ENCODE measurements at places on chromosomes 2 and 18.

DNA sequence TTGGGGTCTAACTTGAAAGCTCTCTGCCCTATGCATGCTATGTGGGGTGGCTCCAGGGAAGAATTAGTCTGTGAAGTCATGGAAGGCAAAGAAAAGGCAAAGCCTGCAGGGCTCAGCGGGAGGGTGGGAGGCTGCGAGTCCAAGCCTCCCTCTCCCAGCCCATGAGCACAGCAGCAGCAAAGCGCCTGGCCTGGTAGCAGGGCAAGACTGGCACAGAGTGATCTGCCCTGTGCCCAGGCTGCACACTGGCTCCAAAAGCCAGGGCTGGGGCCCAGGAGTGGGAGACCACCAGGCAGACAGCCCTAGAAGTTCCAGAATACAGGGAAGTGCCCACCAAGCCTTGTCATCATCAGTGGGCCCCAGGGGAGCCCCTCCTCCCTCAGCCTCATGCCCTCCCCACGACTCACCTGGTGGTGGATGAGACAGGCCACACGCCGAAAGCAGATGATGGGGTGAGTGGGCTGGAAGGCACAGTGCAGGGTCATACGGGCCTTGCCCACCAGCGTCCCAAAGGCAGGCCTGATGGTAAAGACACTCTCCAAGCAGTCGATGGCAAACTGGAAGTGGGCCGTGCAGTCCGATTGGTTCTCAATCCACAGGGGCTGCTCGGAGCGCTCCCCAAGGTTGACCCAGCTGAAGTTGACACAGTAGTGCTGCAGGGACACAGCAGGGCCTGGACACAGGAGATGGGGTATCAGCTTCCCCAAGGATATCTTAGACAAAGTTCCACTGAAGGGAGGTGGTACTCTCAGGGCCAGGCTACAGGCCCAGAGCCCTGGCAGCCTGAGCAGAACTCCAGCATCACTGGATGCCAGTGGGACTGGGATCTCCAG lies 12.1 kb downstream of the CFAP65 start:
- no peak for DNase-seq

DNA sequence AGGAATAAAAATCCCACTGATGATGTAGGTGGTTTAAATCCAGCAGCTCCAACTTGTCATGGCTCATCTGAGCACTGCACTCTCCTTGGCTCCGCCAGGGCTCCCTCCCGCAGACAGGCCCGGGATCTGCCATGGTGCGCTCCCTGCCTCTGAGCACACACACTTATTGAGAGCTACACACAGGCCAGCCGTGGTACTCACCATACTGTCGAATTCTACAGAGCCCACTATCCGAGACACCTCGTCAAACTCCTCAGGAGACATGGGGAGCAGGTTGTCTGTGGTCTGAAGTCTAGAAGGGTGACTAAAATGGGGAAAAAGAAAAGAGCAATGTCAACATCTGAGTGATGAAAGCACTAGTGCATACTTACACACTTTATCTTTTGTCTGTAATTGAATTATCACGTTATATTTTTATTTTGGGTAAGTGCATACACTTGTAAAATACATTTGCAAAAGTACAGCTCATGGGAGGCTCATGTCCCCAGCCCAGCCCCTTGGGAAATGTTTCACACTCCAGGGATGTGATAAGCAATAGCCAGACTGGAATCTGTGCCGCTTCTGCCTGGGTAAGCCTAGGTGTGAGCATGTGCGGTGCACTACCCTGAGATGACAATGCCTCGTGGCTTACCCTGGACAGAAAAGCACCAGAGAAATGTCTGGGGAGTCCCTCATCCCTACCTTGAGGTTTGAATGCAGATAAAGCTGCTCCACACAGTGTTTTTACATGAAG lies 39.2 kb downstream of the STAT1 start:
- no peak for DNase-seq

DNA sequence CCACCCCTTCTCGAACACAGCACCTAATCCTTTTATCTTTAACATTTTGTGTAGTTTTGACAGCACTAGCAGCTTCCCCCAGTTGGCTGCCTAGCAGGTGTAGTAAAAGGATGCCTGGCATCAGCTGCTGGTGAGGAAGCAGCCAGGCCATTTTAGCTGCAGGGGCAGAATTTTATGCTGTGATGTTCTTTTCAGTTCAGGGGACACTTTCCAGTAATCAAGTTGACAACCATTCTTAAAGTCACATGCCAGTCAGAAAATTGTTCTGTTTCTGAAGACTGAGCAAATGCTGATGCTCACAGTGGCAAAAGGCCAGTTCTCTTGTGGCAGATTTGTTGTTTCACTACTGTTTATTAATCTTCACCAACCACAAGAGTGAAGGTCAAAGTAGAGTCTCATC lies 570.8 kb downstream of the CCDC85A start:
- no peak for DNase-seq

GRCh38 chr2:191415101-191415500 lies 169.9 kb downstream of the MYO1B start:
- no peak for DNase-seq

DNA sequence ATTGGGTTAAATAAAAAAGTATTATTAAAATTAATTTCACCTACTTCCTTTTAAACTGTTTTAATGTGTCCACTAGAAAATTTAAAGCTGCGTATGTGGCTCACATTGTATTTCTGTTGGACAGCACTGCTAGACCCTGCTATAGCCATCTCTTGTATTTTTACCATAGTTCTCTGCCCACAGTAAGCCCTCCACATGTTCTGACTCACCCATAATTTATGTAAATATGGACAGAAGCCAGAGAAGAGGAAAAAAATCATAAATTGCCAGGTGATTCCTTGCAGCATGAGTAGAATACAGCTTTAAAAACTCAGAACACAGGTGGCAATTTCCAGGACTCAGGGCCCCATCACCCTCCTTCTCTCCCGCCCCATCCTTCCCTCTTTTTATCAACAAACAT lies 142.4 kb upstream of the MEX3C start:
- no peak for DNase-seq

- no peak for DNase-seq
Measured at GRCh38 chr18:13465124-13465446, 246.5 kb downstream of the LDLRAD4 start.

DNA sequence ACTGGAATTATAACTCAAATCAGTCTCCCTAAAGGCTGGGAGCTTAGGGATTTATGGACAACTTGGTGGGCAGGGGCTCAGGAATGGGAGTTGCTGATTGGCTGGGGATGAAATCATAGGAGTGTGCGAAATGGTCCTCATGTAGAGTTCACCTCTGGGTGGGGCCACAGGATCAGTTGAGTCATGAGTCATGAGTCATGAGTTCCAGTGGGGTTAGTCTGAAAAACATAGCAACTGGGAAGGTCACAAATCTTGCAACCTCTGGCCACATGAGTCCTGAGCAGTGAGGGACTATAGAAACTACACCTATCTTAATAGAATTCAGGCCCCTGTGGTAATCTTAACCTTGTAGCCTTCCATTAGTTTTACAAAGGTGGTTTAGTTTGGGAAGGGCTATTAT lies 383.3 kb downstream of the RBM43 start:
- no peak for DNase-seq

DNA sequence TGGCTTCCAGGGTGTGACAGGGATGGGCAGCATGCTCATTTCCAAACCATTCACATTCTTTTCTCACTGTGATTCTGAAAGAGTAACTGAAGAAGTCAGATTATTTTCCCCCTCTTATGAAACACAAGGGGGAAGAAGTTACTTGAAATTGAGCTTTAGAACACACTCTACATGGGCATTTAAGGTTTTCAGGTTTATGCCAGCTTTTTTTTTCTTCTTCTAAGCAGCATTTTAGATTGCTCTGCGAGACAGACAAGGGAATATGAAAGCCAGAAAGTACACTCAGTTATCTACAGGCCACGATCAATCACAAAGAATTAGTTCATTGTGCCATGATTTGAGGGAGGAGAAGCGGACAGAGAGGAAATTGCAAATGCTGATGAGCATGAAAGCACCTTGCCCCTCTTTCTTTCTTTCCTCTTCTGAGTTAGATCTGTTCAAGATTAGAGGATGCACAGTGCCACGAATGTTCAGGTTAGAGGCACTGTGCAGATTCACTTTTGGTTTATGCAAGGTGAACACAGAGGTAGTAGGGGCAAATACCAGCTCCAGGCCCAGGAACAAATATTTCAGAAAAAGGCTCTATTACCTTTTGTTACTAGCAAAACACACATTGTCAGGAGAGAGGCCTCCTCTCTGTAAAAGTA lies 49.2 kb downstream of the CXCR4 start:
- no peak for DNase-seq

- DNase-seq = no peak
Measured at GRCh38 chr18:79574938-79575525, 104.6 kb upstream of the CTDP1 start.

DNA sequence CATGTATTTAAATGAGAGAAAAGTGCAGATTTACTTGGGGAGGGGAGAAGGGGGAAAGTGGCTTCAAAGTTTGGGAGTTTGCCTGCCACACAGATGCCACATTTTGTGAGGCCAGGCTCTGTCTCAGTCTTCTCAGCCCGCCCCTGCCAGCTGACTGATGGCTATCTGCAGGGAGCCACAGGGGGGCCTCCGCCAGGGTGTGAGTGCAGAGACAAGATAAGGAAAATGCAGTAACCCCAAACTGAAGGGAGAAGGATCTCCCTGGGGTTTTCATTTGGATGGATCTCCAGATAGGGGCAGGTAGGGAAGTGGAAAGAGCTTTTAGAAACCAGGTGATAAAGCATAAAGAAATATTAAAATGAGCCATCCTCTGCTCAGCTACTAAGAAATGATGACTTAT lies 128.8 kb downstream of the ZNF521 start:
- no peak for DNase-seq

DNA sequence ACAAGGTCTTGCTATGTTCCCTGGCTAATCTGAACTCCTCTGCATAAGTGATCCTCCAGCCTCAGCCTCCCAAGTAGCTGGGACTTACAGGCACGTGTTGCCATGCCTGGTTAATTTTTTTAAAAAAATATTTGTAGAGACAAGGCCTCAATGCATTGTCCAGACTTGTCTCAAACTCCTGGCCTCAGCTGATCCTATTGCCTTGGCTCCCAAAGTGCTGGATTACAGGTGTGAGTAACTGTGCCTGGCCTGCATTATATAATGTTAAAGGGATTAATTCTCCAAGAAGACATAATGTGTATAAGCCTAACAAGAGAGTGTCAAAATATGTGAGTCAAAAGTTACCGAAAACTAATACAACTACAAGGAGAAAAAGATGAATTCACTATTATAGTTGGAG lies 32.2 kb downstream of the BUB1 start:
- DNase-seq = no peak

DNA sequence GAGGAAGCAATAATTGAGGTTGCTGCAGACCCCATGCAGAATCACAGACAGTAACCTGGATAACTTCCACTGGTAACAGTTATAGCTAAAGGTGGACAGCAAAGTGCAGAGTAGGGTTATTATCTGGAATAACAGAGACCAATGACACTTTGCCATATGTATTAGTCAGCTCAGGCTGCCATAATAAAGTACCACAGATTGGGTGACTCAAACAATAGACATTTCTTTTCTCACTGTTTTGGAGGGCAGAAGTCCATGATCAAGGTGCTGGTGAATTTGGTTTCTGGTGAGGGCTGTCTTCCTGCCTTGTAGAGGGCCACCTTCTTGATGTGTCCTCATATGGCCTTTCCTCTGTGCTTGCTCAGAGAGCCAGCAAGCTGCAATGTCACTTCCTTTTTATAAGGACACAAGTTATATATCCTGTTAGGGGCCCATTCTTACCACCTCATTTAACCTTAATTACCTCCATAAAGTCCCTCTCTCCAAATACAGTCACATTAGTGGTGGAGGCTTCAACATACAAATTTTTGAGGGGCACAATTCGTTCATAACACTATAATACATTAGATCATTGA lies 191.0 kb upstream of the LRP1B start:
- DNase-seq = no peak

GRCh38 chr2:123035541-123035940 lies 989.5 kb upstream of the CNTNAP5 start:
- no peak for DNase-seq

DNA sequence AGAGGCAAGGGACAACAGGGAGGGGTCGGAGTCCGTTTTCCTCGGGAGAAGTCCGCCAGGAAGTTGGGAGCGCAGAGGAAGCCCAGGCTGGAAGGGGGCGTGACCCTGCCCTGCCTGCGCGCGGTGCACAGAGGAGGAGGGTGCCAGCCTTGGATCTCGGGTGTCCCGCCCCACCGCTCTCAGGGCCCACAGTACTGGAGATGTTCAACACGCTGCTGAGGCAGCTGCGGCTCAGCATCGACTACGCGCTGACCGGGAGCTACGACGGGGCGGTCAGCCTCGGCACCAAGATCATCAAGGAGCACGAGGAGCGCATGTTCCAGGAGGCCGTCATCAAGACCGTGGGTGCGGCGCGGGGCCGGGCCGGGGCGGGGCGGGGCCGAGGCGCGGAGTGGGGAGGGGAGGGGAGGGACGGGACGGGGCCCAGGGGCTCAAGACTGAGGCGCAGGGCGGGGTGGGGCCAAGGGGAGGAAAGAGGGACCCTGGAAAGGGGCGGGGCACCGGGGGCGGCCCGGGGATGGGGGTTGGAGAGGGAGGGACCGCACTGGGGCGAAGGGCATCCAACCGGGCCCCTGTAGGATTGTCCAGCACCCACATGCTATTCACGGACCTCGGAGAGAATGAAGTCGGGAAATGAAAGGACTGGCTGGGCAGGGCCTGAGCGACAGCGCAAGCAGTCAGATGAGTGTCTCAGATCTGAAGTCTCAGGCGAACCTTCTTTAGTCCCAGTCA lies 36.6 kb downstream of the POMC start:
- DNase-seq = no peak

- DNase-seq = no peak
Measured at GRCh38 chr2:180478883-180479282, 471.8 kb upstream of the CWC22 start.

DNA sequence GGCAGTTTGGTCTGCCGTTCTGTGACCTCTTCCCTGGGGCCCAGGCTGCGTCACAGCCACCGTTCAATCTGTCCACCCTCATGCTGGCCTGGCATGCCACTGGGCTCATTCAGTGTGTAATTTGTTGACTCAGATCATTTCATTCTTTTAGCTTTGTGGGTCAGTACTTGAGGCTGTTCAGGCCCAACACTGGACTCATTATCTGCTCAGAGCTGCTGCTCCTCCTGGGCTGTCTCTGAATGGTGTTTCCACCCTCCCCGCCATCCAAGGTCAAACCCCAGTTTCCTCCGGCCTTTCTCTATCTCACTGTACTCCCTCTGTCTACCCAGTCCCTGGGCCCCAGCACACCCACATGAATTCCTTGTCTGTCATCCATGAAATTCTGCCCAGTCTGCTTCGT lies 152.4 kb upstream of the NCK2 start:
- DNase-seq = no peak

DNA sequence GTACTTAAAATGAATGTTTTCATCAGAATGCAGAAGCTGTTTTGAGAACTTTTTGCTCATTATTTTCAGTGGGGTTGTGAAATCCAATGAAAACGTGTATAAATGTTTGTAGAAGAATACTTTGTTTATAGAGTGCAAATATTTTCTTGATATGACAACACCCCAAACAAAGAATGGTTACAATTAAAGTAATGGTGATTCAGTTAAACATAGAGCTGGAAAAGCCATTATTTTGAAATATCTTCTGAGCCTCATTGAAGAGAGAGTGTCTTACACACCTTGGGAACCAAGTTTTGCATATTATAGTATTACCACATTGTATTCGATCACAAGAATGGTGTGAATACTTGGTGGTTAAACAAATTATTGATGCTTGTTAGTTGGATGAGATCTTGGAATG lies 48.7 kb downstream of the SPTBN1 start:
- no peak for DNase-seq

All from NCI-H1417 treated with DMSO at 0.1 percent for 48 hours (cell line).